ENCODE measurements at places on chromosomes 4 and X.

GRCh38 chr4:107196312-107196711 is 160.2 kb upstream of the DKK2 start:
- no peak for DNase-seq

- DNase-seq = no peak
These were observed 111.0 kb downstream of the EFNB1 start for GRCh38 chrX:68939868-68940267.

- DNase-seq = no peak
These were observed 410.9 kb downstream of the PDGFC start for GRCh38 chr4:156560701-156561100.

GRCh38 chr4:31947101-31947500 is 1226.9 kb downstream of the PCDH7 start:
- DNase-seq = no peak

All from GM18507 (cell line).